Fibroblast of pulmonary artery (primary cell): ENCODE measurements at places on chromosomes 2 and 18.

- no peak for DNase-seq
These were observed 177.7 kb upstream of the TWIST2 start for GRCh38 chr2:238670111-238670585.

DNA sequence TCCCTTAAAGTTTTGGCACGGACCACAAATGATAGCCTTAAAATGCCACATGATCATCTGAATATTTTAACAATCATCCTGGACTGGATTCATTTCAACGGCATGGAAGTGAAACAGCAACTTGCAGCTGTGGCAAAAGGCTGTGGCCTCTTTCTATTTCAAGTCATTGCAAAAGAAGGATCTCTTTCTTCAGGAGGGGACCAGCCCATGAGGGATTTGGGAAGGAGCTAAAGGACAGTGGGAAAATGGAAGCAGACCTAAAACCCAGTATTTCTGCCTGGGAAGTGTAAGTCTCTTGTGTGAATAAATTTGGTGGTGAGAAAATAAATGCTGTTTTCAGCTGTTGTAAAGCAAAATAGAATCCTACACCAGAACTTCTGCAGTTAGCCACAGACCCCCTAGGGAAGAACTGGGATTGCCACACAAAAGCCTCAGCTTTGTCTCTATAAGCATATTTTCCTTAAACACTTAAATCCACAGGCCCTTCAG, 107.3 kb upstream of the ZFP36L2 start:
- DNase-seq = peak; percentile 72

GRCh38 chr18:5975111-5976002, 80.0 kb upstream of the TMEM200C start:
- peak; percentile 55 for DNase-seq

DNA sequence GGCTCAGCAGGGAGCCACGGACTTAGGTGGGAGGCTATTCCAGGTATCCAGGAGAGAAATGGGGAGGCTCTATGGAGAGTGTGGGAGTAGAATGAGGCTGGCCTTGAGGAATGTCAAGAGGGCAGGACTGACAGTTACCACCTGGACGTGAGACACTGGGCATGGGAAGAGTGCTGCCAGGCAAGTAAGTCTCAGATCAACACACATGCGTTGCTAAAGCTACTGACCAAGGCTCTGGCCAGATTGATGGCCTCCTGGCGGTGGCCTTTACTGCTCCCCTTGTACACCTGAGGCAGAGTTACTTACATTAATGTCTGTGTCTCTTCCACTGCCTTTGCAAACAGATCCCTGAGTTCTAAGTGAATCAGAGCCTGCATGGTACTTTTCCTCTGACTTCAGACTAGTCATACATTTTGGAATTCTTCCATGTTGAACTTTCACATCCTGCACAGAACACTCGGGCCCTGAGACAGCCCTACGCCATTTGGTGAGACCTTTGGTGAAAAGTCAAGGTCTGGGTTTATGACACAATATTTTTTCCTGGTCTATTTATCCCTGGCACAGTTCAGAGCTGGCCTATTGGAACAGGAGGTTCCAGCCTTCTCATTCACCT, 398.8 kb upstream of the TRIB2 start:
- peak; percentile 89 for DNase-seq

GRCh38 chr2:6308986-6309385, 556.7 kb downstream of the CMPK2 start:
- no peak for DNase-seq
